Stimulated activated CD8-positive, alpha-beta memory T cell treated with anti-CD3 and anti-CD28 coated beads, Interleukin-4, amount 100 ng/mL, for 24 hours (primary cell): ENCODE measurements at places on chromosomes 1 and 21.
A peak's percentile ranks its signal among the peaks of the same experiment; 100 is the strongest.

GRCh38 chr1:1422465-1423244 lies 1.6 kb upstream of the ANKRD65 start:
- no peak for DNase-seq

- no peak for DNase-seq
Observed at GRCh38 chr1:153763365-153764225, 11.6 kb upstream of the SLC27A3 start.

GRCh38 chr1:180893614-180894013 lies 19.1 kb upstream of the KIAA1614 start:
- no peak for DNase-seq

DNA sequence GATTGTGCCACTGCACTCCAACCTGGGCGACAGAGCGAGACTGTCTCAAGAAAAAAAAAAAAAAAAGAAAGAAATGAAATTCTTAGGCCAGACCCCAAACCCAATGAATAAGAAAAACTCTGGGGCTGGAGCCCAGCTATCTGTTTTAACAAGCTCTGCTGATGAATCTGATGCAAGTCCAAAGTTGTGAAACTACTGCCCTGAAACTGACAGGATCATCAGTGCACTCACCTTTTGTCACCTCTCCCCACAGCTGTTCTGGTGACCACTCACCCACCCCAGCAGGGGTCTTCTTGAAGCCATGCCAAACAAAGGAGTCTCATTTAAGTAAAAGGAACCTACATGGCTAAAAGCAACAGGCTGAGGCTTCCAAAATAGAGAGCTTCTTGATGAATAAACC lies 8.4 kb downstream of the PABPC4 start:
- DNase-seq: no peak

DNA sequence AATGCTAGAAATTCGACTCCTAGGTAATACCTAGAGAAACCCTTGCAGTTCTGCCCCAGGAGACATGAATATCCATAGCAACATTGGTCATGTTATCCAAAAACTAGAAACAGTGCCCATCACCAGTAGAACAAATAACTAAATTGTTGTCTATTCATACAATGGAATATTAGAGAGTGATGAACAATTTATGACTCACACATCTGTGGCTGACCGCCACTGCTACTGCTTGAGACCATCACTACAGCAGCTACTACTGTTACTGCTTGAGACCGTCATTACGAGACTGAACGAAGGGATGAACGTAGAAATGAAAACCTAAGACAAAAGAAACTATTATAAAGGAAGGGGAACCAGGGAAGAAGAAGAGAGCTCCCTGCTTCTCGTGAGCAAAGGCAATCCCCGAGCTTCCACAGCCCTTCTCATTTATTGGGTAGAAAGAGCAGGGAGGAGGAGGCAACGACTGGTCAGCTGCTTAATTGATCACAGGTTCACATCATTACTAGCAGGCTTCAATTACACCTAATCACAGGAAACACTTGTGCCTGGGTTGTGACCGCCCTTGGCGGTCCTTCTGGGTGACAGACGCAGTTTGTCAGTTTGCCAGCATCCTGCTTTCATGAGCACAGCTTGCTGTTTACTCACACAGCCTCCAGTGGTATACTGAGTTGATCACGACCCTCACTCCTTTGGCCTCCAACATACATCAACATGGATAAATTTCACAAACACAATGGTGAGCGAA lies 14.1 kb upstream of the PADI4 start:
- no peak for DNase-seq

GRCh38 chr1:70675737-70676156 lies 264.7 kb downstream of the CTH start:
- DNase-seq: no peak

- peak; percentile 3 for DNase-seq
Observed at GRCh38 chr1:54763816-54764132, 549 bp downstream of the PARS2 start.

GRCh38 chr1:8425150-8425780 lies 107.4 kb downstream of the SLC45A1 start:
- DNase-seq: no peak
